ENCODE measurements at places on chromosomes 5 and 9.

- no peak for DNase-seq
These were observed 29.3 kb downstream of the UNC13B start for GRCh38 chr9:35191105-35191504.

- no peak for DNase-seq
These were observed 128.1 kb downstream of the CPLANE1 start for GRCh38 chr5:37121027-37121426.

DNA sequence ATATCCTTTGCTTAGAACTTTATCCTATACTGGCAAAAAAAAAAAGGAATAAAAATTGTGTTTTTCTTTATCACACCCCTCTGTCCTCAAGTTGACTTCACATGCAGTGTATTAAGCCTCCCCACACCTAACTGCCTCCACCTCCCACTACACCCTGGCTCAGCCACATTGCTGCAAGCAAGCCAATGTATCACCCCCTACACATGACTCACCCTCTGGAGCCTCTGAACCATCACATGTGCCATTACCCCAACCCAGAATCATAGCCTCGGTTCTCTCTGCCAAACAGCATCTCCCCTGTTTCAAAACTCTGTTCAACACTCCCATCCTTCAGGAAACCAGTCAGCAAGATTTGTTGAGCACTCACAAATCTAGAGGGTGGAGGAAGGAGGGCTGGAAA lies 209.0 kb downstream of the CWC27 start:
- no peak for DNase-seq

GRCh38 chr5:112848116-112848811 lies 12.8 kb upstream of the SRP19 start:
- no peak for DNase-seq

DNA sequence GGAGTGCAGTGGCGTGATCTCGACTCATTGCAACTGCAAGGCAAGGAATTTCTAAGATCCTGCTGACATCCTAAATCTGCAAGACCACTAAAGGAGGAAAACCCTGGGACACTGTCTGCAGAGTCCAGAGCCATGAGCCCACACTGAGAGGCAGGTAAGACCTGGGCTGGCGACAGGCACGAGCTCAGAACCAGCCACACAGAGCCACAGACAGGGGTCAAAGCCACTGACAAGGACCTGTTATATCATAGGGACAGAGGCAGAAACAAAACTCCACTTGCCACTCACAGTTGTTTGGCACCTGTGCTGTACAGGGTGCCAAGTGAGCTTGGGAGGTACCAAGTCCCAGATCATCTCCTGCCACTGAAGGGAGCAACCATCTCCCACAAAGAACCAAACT lies 34.2 kb downstream of the IPPK start:
- no peak for DNase-seq

DNA sequence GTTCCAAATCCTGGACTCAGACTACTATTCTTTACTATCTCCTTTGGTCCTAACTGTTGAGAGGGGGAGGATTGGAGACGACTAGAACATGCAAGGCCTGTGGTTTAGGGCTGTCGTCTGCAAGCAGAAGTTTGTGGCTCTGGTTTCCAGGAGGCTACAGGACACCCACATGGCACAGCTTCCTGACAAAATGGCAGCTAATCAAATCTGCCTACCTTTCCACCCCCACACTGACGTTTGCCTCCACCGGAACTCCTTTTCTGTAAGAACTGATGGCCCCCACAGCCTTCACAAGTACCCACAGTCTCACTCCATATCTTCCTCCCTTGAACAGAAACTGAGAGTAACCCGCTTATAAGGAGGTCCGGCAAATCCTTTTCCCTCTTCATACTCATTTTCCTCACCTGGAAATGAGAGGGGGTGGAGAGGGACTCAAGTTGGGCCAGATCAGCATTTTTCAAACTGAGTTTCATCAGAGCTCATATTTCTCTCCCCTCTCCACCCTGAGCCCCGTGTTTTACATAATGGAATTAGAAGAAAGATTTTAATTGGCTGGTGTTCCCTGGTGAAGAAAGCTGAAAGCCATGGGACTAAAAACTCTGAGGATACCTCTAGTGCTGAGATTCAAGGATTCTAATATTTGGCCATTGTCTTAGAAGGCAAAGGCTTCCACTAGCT lies 5.2 kb downstream of the SLC31A2 start:
- no peak for DNase-seq

GRCh38 chr5:17223367-17224185 lies 6.1 kb downstream of the BASP1 start:
- DNase-seq: no peak

DNA sequence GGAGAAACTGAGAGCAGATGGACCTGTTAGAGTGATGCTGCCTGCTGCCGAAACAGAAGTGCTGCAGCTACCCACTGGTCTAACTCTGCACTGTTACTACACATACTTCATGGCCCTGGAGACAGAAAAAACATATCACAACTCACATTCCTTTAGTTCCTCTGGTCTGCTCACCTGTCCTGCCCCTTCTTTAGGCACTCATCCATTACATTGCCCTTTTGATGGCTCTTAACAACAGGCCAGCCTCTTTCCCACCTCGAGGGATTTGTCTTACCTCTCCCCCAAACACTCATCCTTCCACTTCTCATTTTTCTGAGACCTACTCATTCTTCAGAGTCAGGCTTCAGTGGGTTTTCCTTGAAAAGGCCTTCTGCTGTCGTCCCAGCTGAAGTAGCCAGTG lies 49.2 kb downstream of the KCTD16 start:
- DNase-seq: no peak

DNA sequence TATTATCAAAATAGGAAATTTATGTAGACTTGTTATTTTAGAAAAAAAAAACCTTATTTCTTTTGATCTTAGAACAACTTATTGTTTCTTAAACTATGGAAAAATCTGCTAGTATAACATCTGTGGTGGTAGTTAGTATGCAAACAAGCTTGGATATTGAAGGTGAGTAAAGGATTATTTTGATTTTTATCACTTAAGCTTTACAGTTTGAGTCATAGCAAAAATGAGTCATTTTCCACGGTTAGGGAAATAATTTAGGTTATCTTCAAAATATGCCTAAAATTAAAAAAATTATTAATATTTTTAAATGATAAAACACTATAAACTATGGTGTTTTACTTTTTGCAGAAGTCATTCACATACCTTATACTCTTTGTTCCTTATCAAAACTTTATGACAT lies 107.2 kb upstream of the DHFR start:
- DNase-seq: no peak
